ENCODE measurements at places on chromosomes 6 and 20.

DNA sequence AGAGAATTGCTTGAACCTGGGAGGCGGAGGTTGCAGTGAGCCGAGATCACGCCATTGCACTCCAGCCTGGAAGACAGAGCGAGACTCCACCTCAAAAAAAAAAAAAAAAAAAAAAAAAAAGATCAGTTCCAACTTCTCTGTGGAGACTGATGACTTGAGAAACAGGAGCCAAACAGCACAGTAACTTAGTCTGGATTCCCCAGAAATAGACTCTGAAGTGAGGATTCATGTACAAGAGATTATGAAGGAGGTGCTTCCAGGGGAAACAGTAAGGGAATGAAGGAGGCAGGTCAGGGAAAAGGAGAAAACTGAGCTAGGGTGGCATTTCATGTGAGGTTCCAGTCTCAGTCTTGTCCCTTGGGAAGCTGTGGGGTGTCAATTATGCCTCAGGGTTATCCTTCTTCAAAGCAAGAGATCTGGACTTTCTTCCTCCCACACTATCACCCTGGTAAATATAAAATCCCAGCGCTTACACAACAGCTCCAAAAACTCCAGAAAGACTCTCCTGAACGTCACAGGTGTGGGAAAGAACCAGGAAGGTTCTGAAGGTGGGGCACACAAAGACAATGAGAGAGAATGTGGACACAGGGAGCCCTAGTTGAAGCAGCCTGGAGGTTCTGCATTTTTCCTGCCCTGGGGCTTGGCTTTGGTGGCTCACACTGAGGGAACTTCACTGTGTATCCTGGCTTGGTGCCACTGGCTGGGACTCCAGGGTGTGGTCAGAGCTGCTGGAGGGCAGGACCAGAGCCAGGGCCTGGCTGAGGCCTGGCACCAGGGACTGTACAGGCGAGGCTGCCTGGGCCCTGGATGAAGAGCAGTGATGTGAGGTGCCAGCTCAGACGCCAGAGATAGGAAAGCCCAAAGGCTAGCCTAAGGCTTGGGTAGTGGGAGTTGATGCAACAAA is 46.8 kb downstream of the PCNA start:
- no peak for DNase-seq

GRCh38 chr20:52054123-52054522 is 137.5 kb downstream of the ZFP64 start:
- DNase-seq, result no peak

DNA sequence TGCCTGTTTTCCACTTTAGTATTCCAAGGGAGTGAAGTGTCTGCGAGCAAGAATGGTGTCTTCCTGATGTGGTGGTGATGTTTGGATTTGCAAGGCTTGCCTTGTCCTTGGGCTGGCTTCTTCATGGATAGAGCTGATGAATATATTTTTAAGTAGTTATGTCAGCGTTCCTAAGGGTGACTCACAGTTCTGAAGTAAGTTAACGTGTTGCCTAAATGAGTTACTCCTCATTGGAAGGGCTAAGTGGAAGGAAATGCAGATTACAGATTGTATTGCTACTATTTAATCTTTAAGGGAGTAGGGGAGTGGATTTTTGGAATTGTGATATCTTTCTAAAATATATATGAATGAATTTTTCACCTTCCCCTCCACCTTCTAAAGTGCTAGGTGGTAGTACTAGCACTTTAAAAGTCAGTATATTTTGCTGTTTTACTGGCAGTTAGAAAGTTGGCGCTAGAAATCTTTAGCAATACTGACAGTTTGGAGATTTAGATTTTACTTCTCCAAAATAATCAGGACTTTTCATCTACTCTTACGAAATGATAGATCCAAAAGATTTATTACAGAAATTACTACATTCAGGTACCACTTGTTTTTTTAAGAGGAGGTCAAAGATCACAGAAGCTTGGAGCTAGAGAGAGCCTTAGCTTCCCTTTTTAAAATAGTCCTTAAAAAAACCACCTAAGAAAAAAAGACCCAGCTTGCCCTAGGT is 197.4 kb downstream of the JARID2 start:
- DNase-seq, result no peak

DNA sequence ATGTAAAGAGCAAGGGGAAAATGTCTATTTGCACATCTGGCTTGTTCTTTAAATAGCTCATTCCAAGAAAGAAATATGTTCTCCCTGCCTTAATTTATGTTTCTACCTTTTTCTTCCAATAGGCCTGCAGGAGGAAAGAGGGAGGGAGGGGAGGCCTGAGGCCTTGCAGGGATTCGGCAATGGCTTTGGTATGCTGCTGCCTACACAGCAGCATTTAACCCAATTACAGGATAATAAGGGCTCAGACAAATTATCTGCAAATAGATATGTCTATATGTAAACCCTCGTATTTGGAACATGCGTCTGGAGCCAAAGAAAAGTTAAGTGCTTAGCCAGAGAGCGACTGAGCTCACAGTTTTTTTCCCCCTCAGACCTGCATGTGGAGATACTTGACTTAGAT is 277.2 kb downstream of the CDC5L start:
- no peak for DNase-seq

DNA sequence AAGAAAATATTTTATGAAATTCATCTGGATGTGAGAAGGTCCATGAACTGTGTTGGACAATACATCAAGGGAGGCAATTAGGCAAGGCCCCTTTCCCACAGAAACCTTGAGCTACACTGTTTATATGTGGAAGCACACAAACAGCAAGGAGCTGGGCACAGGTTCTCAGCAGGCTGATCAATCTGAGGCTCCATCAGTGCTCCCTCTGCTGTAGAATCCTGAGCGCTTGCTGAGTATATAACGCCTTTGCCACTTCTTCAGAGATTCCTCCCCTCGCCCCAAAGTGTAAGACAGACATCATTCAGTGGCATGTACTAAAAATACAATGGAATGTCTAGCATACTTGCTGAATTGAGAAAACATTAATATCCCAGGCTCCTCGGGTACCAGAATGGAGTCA is 146.9 kb downstream of the PRKN start:
- DNase-seq, result no peak

- DNase-seq, result peak; percentile 52
Observed at GRCh38 chr6:166275714-166276166, 32.5 kb downstream of the PRR18 start.

DNA sequence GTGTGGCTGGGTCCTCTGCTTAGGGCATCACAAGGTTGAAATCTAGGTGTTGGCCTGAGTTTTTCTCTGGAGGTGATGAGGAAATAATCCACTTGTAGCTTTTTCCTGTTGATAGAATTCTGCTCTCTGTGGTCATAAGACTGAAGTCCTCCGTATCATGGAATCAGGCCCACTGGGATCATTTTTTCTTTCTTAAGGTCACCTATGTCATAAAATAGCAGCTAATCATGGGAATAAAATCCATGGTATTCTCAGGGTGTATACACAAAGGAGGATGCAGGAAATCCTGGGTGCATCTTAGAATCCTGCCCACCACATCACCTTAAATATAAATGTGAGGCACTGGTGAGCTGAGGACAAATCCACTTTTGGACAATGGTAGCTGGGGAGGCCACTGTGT is 72.7 kb downstream of the PRDM1 start:
- no peak for DNase-seq

DNA sequence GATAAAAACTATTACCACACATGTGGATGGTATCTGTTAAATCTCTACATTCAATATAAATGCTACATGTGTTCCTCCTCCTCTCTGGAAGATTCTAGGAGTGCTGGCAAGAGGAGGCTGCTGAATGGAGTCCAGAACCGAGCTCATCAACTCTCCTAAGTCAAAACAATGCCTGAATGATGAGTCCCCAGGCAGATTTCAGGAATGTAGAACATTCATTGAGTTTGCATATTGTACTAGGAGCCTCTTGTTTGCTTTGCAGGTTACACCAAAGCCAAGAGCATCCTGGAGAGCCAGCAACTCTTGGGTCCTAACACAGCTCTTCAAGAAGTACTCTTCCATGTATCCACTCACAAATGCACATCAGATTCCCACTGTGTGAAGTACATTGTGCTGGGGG is 117.6 kb upstream of the UST start:
- DNase-seq, result no peak

GRCh38 chr6:52994031-52994838 is 849 bp downstream of the GSTA4 start:
- DNase-seq, result no peak

DNA sequence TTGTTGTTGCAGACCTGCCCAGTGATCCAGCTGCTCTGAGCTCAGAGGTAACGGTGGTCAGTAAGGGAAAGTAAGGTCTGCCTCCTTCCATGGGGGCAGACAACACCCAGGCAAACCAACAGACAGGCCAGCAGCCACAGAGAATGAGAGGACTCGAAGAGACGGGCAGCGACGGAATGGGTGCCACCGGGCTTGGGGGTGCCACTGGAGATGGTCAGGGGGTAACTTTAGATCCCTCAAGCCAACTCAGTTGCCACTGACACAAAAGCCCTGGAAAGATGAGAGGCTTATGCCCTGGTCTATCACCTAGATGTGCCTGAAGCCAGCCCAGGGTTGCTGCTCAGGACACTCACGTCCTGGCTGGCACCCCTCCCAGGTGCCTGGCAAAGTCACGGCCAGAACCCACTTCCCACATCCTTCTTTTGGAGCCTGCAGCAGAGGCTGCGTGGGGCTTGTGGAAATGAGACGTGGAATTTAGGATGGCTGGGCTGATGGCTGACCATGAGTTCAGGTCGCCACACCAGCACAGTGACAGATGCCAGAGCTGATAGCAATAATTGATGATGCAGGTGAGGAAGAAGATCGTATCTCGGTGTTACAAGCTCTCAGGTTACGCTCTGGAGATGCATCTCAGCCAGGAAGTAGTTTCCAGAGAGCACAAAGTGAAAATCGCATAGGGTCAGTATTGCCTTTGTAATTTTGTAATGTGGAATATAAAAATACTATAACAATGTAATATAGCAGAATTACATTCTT is 209.1 kb downstream of the SYNDIG1 start:
- DNase-seq, result no peak

- DNase-seq, result no peak
Observed at GRCh38 chr6:12483712-12484111, 193.6 kb downstream of the EDN1 start.

DNA sequence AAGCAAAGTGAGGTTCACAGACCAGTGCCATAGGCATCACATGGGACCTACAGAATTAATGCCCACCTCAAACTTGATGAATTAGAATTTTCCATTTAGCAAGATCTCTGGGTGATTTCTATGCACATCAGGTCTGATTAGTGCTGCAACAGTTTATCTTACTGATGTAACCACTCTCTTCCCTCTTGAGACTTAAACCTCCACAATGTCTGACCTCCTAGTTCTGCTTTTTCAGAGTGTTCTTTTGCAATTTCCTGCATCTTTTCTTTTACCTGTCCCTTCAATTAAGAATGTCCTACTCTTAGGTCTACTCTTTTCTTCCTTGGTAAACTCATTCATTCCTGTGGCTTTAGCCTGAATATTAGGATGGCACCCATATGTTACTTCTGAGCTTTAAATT is 615.3 kb downstream of the TFAP2A start:
- DNase-seq, result no peak

DNA sequence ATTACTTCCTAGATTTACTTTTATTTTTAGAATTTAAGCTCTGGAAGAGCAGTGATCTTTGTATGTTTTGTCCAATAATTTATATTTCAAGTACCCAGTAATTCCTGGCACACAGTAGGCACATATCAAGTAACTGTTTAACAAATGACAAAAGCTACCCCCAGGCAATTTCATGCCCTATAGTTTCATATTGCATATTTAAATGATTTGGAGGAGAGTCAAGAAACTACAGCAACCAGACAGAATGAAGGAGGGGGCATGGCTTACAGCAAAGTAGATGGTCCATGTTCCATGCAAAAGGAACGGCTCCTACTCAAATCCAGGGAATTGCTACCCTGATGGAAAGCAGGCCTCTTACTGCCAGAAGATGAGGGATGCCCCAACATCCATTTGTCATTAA is 113.5 kb downstream of the ARHGAP18 start:
- DNase-seq, result no peak

GRCh38 chr6:79223611-79224404 is 10.7 kb downstream of the HMGN3 start:
- DNase-seq, result no peak

- peak; percentile 64 for DNase-seq
Observed at GRCh38 chr6:142902636-142903053, 42.3 kb downstream of the HIVEP2 start.

GRCh38 chr6:134368670-134369069 is 50.8 kb upstream of the SGK1 start:
- no peak for DNase-seq

All from stimulated activated CD8-positive, alpha-beta memory T cell treated with anti-CD3 and anti-CD28 coated beads, Interleukin-7, amount 100 ng/mL, for 48 hours (primary cell).